G401 (cell line): ENCODE measurements at places on chromosomes 5 and 9.

DNA sequence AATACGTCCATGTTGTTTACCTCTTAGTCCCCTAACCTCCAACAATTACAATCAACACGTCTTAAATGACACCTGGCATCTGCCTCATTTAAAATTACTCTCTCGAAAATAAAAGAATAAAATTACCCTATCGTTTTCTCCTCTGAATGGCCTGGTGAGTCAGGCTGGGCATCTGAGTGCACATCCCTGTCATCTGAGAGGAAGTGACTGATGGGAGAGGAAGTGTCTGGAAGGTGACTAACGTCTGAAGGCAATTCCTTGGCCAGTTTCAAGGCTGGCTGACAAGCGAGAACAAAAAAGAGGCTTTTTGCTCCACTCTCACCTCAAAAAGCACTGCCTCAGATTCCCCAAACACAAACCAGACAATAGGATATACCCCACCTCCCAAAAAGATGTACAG, 57.7 kb downstream of the MAPKAP1 start:
- DNase-seq: no peak

DNA sequence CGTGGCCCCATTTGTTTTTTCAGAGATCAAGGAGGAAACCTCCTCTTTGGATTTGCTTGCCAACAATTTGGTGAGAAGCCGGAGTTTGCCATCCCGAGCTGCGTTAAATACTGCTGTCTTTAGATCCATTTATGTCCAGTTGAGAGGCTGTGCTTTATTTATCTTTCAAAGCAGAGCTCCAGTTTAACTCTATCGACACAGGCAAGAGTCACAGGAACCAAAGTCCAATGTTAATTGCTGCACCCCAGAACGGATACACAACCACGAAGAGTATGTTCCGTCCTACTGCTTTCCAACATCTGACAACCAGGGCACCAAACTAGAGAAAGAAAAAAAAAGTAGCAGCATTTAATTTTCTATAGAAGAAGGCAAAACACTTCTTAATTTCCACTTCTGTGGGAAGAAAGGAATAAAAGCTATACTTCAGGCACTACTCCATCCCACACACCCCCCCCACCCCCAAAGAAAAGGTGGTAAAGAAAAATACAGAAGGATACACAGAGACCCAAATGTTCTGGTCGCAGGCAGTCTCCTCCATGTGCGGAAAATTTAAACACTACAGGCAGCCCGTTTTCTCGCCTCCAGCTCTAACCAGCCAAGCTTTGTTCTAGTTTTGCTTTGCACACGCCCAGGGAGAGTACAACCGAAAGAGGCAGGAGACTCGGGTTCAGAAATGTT, 1.1 kb downstream of the FEM1C start:
- DNase-seq: peak; percentile 60

GRCh38 chr9:114290561-114290986, 32.3 kb upstream of the ORM1 start:
- DNase-seq: no peak

GRCh38 chr5:142152384-142152732, 43.8 kb downstream of the NDFIP1 start:
- no peak for DNase-seq

DNA sequence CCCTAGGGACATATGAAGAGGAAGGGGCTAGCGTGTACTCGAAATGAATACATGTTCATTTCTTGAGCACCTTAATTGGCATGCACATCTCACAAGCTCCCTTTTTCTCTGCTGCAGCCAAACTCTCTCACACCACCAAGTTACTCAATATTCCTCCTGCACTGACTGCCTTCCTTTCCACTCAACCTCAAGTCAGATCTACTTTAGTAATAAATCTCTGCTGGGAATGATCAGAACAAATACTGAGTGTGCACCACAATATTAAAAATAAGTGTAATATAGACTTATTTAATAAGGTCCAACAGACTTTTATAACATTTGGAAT, 995.8 kb upstream of the WWC1 start:
- no peak for DNase-seq

DNA sequence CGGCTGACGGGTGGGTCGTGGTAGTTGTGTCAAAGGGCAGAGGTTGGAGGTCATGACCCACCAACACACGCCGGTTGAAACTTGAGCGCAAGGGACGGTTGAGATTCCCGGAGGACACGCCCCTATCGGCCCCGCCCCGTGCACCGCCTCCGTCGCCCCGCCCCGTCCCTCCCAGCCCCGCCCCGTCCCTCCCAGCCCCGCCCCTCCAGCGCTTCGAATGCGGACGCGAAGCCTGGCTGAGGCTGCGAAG, 226 bp upstream of the RANBP17 start:
- no peak for DNase-seq

- no peak for DNase-seq
These were observed 35.2 kb downstream of the MARCHF11 start for GRCh38 chr5:16144416-16144815.

- DNase-seq: no peak
These were observed 69.5 kb downstream of the ACTL7B start for GRCh38 chr9:108786322-108786721.

- no peak for DNase-seq
These were observed 2054.2 kb downstream of the MAT2B start for GRCh38 chr5:165559645-165560044.

DNA sequence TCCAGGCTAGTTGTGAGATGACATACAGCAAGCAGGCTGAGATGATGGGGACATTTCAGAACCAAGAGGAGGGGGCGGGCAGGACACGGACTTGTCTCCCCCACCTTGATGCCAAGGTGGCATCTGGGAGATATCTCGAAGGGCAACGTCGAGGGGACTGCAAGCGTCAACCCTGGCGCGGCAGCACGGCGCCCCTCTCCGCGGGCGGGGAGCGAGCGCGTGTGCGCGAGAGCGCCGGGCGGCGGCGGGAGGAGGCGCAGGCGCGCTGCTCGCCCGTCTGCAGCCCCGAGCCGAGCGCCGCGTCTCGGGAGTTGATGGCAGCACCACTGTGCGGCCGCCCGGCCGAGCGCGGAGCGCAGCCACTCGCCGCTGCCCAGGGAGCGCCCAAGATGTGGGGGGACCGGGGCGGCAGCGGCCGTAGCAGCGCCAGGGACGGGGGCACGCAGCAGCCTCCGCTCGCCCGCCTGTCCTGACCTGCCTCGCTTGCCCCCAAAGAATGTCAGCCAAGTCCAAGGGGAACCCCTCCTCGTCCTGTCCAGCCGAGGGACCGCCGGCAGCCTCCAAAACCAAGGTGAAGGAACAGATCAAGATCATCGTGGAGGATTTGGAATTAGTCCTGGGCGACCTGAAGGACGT, at the start of gene PRR16:
PRR16 (plus strand) TSS at position 310 of the 636 bp plus-strand sequence.
- DNase-seq: peak; percentile 73

GRCh38 chr9:74887041-74887980, at the start of gene TRPM6:
TRPM6 (minus strand) TSS chr9:74887921; CDS start chr9:74887856, 65 bp downstream.
- peak; percentile 77 for DNase-seq
